ENCODE measurements at places on chromosomes 2 and 18.

DNA sequence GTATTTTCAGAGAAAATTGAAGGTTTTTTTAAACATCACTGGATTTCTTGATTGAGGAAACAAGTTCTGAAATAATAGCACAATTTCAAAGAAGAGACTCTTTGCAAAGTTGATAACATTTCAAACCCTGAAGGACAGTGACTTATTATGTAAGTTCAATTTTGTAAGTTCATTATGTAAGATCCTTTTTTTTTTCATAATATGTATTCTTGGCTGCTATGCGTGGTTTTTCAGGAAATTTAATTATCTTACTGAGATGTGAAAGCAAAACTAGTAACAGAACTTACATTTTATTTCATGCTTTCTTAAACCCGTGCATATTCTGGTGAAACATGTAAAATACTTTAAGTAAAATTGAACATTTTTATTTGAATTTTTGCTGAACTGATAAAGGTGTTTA, 65.4 kb downstream of the RIF1 start:
- DNase-seq = no peak

- DNase-seq = no peak
Measured at GRCh38 chr18:63552581-63552980, 10.4 kb downstream of the SERPINB12 start.

GRCh38 chr18:70290482-70291294, 1.8 kb downstream of the SOCS6 start:
- DNase-seq = no peak

GRCh38 chr2:240399419-240400324, 35.8 kb upstream of the GPC1 start:
- no peak for DNase-seq

GRCh38 chr2:118940486-118941120, 1.4 kb upstream of the MARCO start:
- no peak for DNase-seq

GRCh38 chr2:151240433-151240832, 21.2 kb downstream of the RBM43 start:
- no peak for DNase-seq

- DNase-seq = no peak
Measured at GRCh38 chr18:13613591-13614501, 112.5 kb downstream of the FAM210A start.

DNA sequence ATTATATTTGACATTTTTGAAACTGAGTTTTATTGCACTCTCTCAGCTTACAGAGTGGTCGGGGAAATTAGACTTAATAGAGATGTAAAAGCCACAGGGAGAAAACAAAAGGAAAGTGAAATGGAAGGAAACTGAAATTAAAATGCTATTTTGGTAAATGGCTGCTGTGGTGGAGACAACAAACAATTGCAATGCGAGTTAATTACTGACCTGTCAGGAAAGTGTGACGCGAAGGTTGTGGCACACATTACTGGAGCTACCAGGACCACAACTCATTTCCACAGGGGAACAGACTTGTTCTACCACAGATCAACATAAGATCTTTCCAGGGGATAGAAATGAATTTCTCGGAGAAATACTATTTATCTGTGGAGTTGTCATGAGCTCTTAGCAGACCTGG, 19.5 kb downstream of the ARHGAP15 start:
- no peak for DNase-seq

GRCh38 chr2:229539628-229540027, 174.7 kb downstream of the DNER start:
- no peak for DNase-seq

- DNase-seq = no peak
Measured at GRCh38 chr18:45464619-45465018, 150.7 kb upstream of the SLC14A2 start.

GRCh38 chr2:113135317-113135716, 7.9 kb downstream of the IL1RN start:
- no peak for DNase-seq

- DNase-seq = no peak
Measured at GRCh38 chr2:55490554-55490953, 29.0 kb upstream of the CFAP36 start.

- no peak for DNase-seq
Measured at GRCh38 chr18:42164556-42164955, 209.5 kb downstream of the PIK3C3 start.

DNA sequence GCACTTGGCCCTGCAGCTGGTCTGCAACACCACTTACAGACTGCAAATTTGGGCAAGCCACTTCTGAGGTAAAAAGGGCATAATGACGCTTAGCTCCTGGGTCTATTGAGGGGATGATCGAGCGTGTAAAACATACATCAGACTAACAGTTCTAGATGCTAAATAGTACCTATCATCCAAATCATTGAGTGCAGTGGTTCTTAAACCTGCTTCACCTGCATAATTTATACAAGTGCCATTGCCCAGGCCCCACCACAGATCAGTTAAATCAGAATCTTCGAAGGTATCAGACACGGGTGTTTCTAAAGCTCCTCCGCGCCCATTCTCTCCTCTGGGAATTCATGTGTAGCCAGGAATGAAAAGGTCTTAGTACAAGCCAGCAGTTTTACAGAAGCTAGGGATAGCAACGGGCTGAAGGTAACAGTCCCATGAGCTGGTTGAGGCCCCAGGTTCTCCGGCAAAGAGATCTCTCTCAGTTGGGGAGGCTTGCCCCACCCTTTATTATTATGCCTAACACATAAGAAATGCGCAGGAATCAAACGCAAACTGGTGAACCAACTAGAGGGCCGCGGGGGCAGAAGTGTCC, 737 bp upstream of the RNF181 start:
- DNase-seq = no peak

GRCh38 chr2:204114295-204115136, 178.0 kb downstream of the ICOS start:
- DNase-seq = no peak

DNA sequence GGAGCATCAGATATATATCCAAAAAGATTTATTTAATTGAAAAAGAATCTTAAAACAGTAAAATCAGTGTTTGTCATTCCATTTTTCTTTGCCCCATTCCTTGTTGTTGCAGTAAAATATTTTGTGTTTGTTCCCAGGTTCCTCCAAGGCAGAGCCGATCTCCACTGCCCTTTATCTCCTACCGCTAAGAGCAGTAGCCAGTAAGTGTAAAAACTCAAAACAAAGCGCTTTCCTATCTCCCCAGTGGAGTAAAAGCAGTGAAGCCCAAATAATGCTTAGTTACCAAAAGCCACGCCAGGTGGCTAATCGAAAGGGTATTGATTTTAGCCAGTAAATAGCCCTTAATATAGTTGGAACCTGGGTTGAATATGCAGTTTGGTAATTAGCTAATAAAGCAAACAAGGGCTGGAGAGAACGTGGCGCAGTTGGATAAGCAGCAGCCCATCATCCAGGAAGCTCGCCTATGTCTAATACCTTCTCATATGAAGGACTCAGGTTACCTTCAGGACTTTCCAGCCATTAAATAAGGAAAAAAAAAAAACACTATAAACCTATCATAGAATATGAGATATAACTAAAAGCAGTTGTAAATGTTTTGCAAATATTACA, 12.4 kb upstream of the GPD2 start:
- no peak for DNase-seq

- no peak for DNase-seq
Measured at GRCh38 chr2:217290467-217290866, 430.6 kb upstream of the TNP1 start.

- no peak for DNase-seq
Measured at GRCh38 chr2:45291296-45291701, 282.0 kb upstream of the SIX2 start.

DNA sequence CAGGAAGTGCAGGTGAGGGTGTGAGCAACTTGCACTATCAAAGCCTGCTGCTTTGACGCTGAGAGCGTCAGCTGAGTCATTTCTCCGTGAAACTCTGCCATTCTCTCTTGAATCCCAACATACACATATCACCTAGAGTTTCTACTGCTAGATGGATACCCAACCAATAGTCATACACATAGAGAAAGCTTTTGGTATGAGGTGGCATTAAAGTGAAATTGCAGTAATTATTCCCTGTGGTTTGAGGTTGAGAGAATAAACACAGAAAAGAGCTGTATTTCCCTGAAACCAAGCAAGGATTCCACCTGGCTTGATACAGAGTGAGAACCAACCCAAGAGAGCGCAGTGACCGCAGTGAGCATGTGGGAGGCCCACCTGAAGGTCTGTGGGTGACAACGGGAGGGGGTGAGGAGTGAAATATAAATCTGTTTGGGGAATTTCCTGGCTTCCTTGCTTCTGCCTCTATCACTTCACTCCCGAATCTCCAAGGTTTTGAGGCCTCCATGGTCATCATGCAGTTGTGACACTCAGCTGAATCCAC, 28.8 kb upstream of the TMEM18 start:
- DNase-seq = no peak

GRCh38 chr2:242056026-242056425, 186.5 kb downstream of the RTP5 start:
- no peak for DNase-seq

- DNase-seq = no peak
Measured at GRCh38 chr18:70301667-70302066, 12.8 kb downstream of the SOCS6 start.

DNA sequence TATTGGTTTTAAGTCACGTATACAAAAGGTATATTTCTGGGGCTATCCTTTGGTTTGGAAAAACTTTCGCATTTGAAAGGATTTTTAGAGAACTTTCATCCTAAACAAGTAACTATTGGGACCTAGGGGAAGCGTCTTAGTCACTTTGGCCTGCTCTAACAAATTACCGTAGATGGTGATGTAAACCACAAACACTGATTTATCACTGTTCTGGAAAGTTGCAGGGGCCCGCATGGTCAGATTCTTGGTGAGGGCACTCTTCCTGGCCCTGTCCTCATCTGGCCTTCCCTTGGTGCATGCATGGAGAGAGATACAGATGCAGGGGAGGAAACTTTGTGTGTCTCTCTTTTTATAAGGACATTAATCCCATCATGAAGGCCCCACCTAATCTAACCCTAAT, 49.1 kb upstream of the ANKRD62 start:
- DNase-seq = no peak

GRCh38 chr2:193315428-193316091, 1120.8 kb upstream of the TMEFF2 start:
- no peak for DNase-seq

DNA sequence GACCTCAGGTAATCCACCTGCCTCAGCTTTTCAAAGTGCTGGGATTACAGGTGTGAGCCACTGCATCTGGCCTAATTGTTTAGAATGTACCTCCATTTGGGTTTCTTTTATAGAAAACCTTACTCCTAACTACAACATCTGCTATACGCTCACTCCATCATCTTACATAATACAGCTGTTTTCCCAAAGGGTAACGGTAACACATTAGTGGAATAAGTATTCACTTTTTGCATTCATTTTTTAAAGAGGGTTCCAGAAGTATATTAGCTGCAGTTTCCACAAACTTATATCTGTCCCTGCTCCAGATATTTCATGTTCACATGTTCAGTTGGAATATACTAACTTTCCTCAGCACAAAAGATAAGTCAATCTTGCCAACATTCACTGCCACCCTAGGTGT, 640.1 kb upstream of the FSHR start:
- DNase-seq = no peak

DNA sequence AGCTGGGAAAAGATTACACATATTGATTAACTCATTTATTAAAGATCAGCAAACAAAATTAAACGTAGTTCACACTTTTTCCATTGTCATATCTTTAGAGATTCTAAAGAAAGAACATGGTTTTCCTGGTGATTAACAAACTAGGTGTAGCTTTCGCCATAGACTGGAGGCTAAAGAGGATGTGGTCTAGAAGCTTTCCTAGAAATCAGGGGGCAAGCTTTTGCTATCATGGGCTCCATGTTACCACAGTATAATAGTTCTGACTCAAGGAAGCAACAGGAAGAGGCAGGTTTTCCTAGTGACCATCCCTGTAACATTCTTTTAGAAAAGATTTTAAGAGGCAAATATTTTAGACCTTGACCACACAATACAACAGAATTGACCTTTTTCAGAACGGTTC, 232.7 kb downstream of the METTL4 start:
- DNase-seq = no peak

DNA sequence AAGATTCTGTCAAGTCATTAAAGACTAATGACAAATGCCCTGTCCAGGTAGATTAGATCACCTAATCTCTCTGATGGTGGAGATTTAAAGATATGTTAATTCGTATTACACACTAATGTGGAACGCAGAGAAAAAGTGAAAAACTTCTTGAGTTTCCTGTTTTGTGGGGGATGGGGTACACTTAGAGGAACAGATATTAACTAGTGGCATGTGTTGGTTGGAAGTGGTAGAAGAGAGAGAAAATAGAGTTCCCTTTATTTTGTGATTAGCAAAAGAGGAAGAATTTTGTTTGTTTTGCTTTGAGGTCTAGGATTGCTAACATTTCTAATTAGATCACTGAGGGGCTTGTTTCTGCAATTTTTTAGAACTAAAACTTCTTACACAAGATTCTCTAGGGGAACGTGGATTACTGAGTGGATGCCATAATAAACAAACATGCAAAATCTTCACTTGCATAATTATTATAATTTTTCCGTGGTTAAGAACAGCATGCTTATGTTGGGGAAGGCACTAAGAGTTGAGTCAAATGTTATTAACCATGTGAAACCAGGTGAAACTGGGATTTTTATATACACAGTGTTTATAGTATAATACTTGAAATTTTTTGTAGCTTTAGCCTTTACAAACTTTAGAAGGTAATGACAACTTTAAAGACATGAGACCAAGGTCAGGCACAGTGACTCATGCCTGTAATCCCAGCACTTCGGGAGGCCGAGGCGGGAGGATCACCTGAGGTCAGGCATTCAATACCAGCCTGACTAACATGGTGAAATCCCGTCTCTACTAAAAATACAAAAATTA, 97.4 kb upstream of the STK17B start:
- DNase-seq = no peak

GRCh38 chr18:25962176-25962575, 128.2 kb downstream of the SS18 start:
- no peak for DNase-seq

GRCh38 chr18:75160364-75160763, 48.6 kb downstream of the PTGR3 start:
- DNase-seq = no peak

DNA sequence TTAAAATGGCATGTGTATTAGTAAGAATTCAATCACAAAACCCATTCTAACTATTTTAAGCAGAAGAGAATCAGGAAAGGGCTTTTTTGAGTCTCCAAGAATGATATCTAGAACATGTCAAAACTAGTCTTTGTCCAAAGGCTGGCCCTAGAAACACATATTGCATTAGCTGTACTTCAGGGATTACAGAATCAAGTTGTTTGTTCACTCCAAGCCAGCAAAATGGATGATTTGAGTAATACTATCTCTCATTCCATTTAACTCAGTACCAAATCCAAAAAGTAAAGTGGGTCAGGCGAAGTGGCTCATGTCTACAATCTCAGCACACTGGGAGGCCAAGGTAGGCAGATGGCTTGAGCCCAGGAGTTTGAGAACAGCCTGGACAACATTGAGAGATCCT, 41.3 kb downstream of the ATF2 start:
- DNase-seq = no peak

GRCh38 chr2:196241175-196241574, 69.8 kb upstream of the STK17B start:
- DNase-seq = no peak

DNA sequence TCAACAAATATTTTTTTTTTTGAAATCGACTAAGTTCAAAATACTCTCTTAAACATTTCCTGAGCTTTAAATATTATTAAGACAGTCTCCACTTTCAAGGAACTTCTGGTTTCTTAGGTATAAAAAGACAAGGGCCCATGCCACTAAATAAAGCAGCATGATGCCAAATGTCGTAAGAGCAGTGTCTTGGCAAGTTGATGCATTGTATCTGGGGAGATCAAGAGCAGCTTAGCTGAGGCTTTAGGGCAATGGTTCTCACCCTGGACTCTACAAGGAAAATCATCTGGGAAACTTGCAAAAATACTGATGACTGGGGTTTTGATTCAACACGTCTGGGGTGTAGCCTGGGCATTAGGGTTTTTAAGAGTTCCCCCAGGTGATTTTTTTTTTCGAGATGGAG, 41.3 kb downstream of the COL4A3 start:
- DNase-seq = no peak

Measured in hematopoietic multipotent progenitor cell treated with erythropoietin and hydrocortisone succinate and interleukin-3 and kit ligand, for 17 days (in vitro differentiated cells).